ENCODE measurements at places on chromosomes 1 and 21. TPM values are rescaled to one million over a fixed set of nuclear protein-coding genes. Genes with fewer than 3 reads are reported as not detected.

The TNFAIP8L2 gene
- total RNA-seq, result not detected

DNA sequence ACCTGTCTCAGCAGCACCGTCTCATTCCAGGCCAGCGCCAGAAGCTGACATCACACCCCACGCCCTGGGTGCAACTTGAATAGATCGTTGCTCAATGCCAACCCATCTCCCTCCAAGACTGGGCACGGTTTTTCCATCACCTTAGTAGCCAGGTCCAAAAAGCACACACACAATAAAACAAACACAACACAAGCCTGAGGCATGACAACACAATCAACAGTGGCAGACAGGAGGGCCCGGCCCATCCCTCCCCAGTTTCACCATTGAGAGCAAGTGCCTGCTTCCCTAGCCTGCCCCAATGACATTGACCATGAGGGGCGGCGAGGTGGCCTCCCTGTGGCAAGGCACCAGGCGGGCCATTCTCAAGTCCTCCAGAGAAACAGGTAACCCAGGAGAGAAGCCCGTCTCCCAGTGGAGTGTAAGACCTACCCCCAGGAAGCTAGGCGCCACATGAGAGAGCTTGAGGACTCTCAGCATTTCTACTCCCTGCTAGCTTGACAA lies 2.7 kb downstream of the IFFO2 start:
- no peak for DNase-seq

GRCh38 chr1:147292012-147292411 lies 49.5 kb downstream of the CHD1L start:
- DNase-seq, result peak; percentile 73

DNA sequence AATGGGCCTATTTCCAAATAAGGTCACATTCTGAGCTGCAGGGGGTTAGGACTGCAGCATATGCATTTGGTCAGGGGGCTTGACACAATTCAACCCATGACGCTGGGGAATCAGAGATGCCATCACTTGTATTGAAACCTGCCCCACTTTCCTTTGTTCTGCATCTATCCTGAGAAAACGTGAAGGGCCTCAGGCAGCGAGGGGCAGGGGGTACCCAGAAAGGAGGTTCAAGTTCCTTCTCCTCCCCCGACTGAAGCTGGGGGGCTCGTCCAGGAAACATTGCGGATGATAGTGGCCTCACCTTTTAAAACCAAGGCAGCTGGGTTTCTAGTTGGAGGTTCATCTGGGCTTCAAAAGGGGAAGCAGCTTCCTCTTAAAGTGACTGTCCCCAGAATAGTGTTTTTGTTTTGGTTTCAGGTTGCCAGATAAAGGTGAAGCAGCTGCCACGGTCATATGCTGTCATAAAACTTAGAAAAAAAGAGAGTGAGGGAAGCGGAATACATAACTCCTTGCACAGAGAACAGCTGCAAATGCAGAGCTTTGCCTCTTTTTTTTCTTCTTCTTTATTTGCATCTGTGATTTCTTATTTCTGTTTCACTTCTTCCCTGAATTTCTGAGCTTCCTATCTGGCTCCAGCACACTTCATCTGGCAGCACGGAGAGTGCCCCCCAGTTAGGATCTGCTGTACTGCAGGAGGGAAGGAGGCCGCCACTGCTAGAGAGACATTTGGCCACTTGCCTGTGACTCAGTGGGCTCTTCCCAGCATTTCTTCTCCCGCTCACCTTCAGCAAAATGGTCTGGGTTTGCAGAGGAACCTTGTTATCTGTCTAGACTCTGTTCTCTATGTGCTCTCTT lies 142.0 kb downstream of the AJAP1 start:
- DNase-seq, result no peak

DNA sequence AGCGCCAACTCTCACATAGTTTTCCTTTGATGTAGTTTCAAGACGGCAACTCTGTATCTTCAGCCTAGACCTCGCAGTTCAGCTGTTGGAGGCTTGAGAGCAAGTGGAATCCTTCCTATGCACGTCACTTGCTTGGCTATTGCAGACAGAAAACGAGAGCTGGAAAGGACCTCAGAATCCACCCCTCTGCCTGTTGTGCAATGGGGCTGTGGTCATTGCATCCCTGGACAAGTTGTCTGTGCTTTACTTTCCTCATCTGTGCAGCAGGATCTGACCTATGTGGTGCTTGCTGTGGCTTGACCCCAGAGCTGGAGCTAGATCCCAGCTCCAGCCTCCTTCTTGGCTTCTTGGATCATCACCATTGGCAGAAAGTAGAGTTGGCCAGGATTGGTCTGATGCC lies 50.0 kb upstream of the IGSF21 start:
- DNase-seq, result no peak

- DNase-seq, result no peak
Measured at GRCh38 chr1:112524251-112524650, 15.5 kb downstream of the WNT2B start.

DNA sequence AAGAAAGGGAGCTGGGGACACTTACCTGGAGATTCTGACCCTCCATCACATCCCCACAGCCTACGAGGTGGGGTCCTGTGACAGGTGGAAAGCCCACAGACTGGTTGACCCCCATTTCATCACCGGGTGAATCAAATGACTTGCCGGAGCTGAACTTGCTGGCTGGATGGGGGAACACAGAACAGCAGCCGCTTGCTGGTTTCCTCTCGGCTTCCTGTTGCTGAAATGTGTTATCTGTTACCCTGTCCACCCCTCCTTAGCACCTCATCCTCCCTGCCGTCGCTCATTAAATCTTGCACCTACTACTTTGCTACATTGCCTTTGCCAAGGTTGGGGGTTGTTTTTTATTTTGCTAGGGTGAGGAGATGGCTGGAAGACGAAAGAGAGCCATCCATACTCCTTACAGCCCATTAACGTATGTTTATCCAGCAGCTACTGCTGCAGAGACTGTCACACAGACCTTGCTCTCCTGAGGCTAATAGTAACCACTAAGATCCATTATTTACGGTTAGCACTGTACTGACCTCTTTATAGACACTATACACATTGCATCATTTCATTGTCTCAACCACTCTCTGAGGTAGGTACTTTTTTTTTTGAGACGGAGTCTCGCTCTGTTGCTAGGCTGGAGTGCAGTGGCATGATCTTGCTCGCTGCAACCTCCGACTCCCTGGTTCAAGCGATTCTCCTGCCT lies 7.0 kb downstream of the PAFAH2 start:
- no peak for DNase-seq

- DNase-seq, result no peak
Measured at GRCh38 chr1:229238674-229239415, 32.1 kb upstream of the RAB4A start.

GRCh38 chr1:243256590-243256989 lies 749 bp downstream of the SDCCAG8 start:
- DNase-seq, result no peak

- no peak for DNase-seq
Measured at GRCh38 chr1:35887508-35887907, 4.5 kb downstream of the AGO1 start.

DNA sequence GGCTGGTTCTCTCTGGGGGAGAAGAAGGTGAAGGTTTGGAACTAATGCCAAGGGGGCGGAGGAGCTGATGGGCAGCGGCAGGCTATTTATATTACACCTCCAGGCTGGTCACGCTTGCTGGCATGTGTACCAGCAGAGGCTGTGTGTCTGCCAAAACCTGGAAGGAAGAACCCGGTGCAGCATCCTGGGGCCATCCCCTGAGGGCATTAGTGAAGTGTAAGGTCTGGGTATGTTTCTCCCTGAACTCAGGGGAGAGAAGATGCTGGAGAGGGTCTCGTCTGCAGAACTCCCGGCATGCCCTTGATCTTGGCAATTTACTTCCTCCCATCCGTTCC lies 5.3 kb downstream of the DISP3 start:
- no peak for DNase-seq

- DNase-seq, result peak; percentile 89
Measured at GRCh38 chr1:161766102-161766981, at the start of gene ATF6. Gene ATF6, plus strand, starts transcription at chr1:161766320. Its CDS starts 41 bp downstream, at chr1:161766361.

- no peak for DNase-seq
Measured at GRCh38 chr1:207659545-207660153, 14.7 kb downstream of the CR1L start.

The NOTCH2NLA gene
- total RNA-seq, result 26.3 TPM

GRCh38 chr1:191305370-191305769 lies 827.7 kb upstream of the BRINP3 start:
- no peak for DNase-seq

- DNase-seq, result no peak
Measured at GRCh38 chr1:114331936-114332335, 178.3 kb upstream of the SYT6 start.

GRCh38 chr1:67792103-67792502 lies 41.2 kb downstream of the GNG12 start:
- no peak for DNase-seq
